ENCODE measurements at places on chromosomes 12 and 14.

DNA sequence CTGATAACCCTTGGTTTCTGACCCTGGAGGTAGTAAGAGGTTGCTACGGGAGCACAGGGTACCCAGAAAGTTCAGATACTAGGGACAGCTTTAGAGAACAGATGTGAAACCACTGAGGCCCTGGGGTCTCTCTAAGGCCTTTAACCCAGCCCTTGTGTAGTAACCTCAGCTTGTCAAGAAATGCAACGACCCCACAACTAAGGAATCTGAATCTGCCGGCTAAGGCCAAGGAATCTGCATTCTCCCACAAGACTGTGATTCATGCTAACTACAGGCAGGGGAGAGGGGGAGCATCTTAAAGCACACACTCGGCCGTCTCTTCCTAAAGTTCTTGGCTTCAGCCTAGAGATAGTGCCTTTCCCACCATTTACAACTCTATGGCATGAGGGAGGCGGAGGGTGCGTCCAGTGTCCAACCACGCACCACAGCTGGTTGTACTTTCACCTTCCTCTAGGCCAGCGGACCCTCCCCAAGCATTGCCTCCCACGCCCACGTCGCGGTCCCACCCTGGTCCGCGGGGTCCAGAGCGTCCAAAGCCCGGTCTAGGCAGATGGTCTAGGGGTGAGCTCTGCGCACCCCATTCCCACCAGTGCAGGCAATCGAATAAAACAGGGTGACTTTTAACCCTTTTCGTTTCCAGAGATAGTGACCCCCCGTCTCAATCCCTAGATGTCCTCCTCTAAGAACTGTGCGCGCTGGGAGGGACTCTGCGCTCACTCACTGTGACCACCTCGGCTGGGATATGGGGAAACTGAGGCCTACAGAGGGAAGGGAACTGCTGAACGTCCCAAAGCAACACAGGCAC is 735 bp upstream of the VASH1 start:
- DNase-seq = no peak

GRCh38 chr12:98198261-98198982 is 317.0 kb upstream of the TMPO start:
- no peak for DNase-seq

DNA sequence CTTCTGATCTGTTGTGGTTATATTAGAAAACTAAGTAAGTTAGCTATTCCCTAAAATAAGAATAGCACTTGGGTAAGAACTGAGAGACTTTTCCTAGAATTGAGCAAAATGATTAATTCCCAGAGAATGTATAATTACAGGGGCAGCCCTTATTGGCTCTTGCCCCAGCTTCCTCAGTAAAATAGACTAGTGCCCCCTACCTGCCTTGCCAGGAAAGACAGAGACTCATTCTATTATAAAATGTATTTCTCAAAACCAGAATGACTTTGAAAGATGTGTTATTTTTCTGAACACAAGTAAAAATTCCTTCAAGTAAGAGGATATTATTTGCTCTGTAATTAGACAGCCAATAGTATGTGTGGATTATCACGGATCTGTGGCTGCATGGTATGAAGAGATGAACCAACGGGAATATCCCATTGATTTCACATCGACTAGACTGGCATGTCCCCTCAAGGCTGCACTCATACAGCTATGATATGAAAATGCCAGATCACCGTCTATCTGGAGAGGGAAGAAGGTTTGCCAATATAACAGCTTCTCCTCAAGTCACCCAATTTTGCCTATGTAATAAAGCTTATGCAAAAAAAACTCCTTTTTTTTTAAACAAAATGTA is 7.4 kb upstream of the GLRX5 start:
- DNase-seq = no peak

GRCh38 chr14:61321385-61322010 is at the start of gene PRKCH:
Gene PRKCH (plus strand): TSS chr14:61321579. CDS start chr14:61322102, 523 bp downstream.
- DNase-seq = no peak

Measured in NCI-H2227 treated with DMSO at 0.1 percent for 48 hours (cell line).